Uterus (tissue), 4 donors: ENCODE measurements at places on chromosomes 11 and 22. TPM values are rescaled to one million over a fixed set of nuclear protein-coding genes. Genes with fewer than 3 reads are reported as not detected.

TBX10 gene
- not detected for total RNA-seq

GRCh38 chr11:46916286-46917108 is 1.9 kb downstream of the LRP4 start:
- peak overlapping the region; percentile 92 for H3K4me3 ChIP-seq
- H3K36me3 ChIP-seq, result no peaks in the 10 kb centered on the region
- no peaks in the 10 kb centered on the region for H3K27me3 ChIP-seq
- H3K4me1 ChIP-seq, result no peaks in the 10 kb centered on the region
- H3K27ac ChIP-seq, result peak overlapping the region; percentile 76

GRCh38 chr11:65485920-65486219 is 13.0 kb upstream of the MALAT1 start:
- H3K4me3 ChIP-seq, result no peak overlapping the region

SERPING1 gene
- 171 TPM for total RNA-seq

DNA sequence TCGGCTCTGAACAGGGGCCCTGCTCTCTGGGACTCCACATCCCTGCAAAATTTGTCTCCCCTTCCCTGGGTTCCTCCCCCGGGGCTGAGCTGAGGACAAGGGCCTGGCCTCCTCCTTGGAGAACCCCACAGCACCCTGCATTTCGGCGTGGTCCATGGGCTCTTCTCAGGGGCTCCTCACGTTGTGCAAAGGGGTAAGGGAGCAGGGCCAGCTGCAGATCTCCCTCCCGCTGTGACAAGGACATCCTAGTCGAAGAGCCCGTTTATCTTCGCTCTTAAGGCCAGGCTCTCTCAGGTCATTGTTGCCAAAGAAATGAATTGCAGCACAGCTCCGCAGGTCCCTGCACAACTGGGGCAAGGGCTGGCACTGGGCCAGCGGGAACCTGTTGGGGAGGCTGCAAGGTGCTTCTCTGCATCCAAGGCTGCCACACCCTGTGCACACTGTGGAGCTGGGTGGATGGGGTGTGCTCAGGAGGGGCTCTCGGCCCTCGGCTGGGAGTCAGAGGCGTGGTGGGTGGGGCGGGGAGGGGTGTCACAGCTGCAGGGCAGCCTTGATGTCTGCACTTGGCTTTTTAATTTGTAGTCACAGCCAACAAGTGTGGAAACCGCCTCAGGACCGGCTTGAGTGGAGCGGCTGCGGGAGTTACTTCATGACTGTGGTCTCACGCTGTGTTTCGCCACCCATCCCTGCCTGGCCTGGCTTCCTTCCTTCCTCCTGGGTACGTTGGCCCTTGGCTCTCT is 26.6 kb upstream of the SEPTIN5 start:
- H3K27ac ChIP-seq, result no peak overlapping the region
- H3K36me3 ChIP-seq, result no peaks in the 10 kb centered on the region
- no peak for DNase-seq
- no peak overlapping the region for H3K4me3 ChIP-seq
- H3K4me1 ChIP-seq, result no peaks in the 10 kb centered on the region

DPP3 gene
- total RNA-seq, result 2.1 TPM

GVQW3 gene
- 10.9 TPM for total RNA-seq

- H3K4me3 ChIP-seq, result no peak overlapping the region
- DNase-seq, result no peak
- H3K27ac ChIP-seq, result no peak overlapping the region
- H3K36me3 ChIP-seq, result no peaks in the 10 kb centered on the region
- no peaks in the 10 kb centered on the region for H3K27me3 ChIP-seq
Observed at GRCh38 chr22:26444777-26445176, 15.7 kb downstream of the ASPHD2 start.

CD59 gene
- total RNA-seq, result 360 TPM

ACTN3 gene
- total RNA-seq, result not detected

- no peaks in the 10 kb centered on the region for H3K27me3 ChIP-seq
- no peaks in the 10 kb centered on the region for H3K36me3 ChIP-seq
- no peak overlapping the region for H3K27ac ChIP-seq
Observed at GRCh38 chr11:103007521-103007920, 52.0 kb upstream of the MMP13 start.

DNA sequence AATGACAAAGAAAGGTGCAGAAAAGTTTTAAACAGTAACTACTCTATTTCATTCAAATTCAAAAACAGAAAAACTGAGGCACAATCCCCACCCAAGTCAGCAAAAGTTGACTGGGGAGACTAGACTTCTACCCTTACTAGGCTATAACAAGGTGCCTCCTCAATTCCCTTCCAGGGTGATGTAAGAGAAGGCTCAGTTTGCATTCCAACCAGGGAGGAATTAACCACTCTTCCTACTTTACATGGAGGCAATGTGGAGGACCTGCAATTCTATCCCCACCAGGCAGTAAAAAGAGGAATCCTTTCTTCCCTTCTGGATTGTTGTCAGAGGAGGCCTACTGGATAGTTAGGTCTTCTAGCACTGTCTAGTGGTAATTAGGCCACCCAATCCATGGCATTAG is 26.1 kb downstream of the TYR start:
- DNase-seq, result no peak
- H3K4me3 ChIP-seq, result no peak overlapping the region
- H3K36me3 ChIP-seq, result no peaks in the 10 kb centered on the region

DNA sequence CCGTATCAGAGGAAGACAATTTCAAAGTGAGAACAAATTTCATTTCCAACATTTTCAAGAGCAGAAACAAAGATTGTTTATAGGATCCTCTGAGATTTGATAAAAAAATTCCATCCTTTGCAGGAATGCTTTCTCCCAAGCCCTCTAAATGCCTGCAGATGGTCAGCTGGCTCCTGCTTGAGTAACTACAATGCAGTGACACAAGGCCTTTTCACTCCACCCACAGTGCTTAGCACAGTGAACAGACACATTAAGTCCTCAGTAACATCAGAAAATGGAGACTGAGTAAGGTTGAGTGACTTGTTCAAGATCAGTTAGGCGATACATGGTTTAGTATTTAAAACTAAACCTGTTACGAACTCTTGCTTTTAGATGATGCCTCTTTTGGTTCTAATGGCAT is 527.1 kb upstream of the CCDC90B start:
- H3K27me3 ChIP-seq, result no peaks in the 10 kb centered on the region
- no peaks in the 10 kb centered on the region for H3K36me3 ChIP-seq
- DNase-seq, result no peak
- H3K4me1 ChIP-seq, result no peaks in the 10 kb centered on the region
- no peak overlapping the region for H3K4me3 ChIP-seq
- no peak overlapping the region for H3K27ac ChIP-seq

DNA sequence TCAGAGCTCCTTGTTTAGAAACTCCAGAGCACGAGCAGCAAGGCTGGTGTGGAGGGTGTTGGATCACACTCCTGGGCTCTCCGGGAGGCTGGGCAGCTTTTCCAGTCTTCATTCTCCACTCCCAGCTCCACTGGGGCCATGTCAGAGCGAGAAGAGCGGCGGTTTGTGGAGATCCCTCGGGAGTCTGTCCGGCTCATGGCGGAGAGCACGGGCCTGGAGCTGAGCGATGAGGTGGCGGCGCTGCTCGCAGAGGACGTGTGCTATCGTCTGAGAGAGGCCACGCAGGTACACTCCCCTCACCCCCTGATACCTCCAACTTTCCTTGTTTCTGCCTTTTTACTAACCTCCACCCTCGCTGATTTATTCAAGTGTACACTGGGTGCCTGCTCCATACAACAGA is 4.5 kb downstream of the TAF6L start:
- H3K4me1 ChIP-seq, result no peaks in the 10 kb centered on the region
- H3K36me3 ChIP-seq, result no peaks in the 10 kb centered on the region
- no peak for DNase-seq
- no peak overlapping the region for H3K27ac ChIP-seq

DNA sequence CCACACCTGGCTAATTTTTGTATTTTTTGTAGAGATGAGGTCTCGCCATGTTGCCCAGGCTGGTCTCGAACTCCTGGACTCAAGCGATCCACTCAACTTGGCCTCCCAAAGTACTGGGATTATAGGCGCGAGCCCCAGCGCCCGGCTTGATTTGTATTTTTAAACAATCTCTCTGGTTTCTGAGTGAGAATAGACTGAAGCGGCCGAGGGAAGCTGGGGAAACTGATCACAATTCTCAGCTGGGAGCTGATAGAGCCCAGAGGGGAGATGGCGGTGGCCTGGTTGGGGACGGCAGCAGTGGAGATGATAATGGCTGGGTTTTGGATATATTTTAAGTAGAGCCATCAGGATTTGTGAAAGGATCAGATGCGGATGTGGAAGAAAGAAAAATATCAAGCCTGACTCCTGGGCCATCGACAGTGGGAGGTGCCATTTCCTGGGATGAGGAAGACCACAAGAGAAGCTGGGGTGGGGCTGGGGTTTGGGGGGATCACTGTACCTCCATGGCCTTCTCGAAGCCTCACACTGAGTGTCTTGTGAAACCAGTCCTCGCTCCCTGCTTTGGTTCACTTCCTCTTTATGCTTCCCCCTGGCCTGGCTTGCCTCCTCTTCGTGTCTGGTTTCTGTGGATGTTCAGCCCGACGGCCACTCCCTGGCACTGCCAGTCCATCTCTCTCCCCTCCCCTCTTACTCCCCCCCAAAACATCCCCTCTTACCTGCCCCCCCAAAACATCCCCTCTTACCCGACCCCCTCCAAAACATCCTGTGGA is 51.9 kb downstream of the IGLL1 start:
- no peak overlapping the region for H3K27ac ChIP-seq
- H3K4me3 ChIP-seq, result no peak overlapping the region
- no peaks in the 10 kb centered on the region for H3K27me3 ChIP-seq

FIBIN gene
- 40.3 TPM for total RNA-seq

DNA sequence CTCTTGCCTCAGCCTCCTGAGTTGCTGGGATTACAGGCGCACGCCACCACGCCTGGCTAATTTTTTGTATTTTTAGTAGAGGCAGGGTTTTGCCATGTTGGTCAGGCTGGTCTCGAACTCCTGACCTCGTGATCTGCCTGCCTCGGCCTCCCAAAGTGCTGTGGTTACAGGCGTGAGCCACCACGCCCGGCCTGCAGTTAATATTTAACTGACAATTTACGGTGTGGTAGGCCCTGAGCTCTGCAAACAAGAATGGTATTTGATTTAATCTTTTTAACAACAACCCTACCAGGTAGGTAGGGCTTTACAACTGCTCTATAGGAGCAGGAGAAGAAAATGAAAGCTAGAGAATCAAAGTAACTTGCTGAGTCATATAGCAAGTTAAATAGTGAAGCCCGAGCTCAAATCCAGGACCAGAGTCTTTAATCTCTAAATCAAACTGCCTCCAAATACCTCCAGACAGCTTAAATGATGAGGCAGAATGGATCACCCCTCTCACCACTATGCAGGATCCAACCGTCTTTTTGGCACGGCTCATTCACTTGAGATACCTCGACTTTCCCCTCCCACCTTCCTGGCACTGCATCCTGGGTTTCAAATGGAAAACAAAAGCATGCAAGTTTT is 9.4 kb downstream of the UEVLD start:
- no peaks in the 10 kb centered on the region for H3K27me3 ChIP-seq
- DNase-seq, result no peak
- H3K4me3 ChIP-seq, result no peak overlapping the region
- H3K27ac ChIP-seq, result no peak overlapping the region
- no peaks in the 10 kb centered on the region for H3K4me1 ChIP-seq
- no peaks in the 10 kb centered on the region for H3K36me3 ChIP-seq

SLC25A17 gene
- total RNA-seq, result 27.9 TPM

DNA sequence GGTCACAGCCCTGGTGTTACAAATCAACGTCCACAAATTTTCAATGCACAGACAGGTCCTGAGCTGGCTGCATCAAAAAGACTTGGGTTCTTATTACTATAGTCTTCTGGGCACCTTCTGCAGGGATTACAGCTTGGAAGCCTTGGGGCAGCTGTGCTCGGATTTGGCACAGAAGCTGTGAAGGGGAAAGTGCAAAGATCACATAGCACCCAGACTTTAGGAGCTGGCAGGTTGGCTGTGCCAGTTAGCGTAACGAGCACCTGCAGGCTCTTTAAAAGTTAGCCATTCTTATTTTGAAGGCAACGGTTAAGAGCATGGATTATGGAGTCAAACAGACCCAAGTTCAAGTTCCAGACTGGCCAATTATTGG is 100.4 kb downstream of the ARL14EP start:
- H3K27ac ChIP-seq, result no peak overlapping the region
- H3K4me3 ChIP-seq, result no peak overlapping the region
- no peaks in the 10 kb centered on the region for H3K27me3 ChIP-seq
- H3K4me1 ChIP-seq, result no peaks in the 10 kb centered on the region

DNA sequence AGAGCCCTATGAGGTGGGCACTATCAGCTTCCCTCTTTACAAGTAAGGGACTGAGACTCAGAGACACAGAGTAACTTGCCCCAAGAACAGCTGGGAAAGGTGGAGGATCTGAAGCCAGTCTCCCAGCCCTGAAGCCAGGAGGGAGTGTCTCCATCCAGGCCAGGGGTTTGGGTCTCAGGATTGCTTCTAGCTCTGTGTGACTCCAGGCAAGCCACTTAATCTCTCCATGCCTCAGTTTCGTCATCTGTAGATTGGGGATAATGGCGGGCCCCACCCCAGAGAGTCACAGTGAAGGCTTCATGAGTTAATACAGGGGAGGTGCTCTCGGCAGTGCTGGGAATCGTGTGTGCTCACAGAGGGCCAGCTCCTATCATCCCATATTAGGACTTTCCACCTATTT is 10.5 kb downstream of the MAP4K2 start:
- no peak for DNase-seq
- H3K4me3 ChIP-seq, result no peak overlapping the region
- no peaks in the 10 kb centered on the region for H3K4me1 ChIP-seq
- no peaks in the 10 kb centered on the region for H3K36me3 ChIP-seq
- H3K27me3 ChIP-seq, result no peaks in the 10 kb centered on the region

C1QTNF5 gene
- total RNA-seq, result 6.5 TPM

POTEH gene
- total RNA-seq, result not detected
